ENCODE measurements at places on chromosomes 12 and 14.
A peak's percentile ranks its signal among the peaks of the same experiment; 100 is the strongest.

- DNase-seq: no peak
These were observed 207.5 kb downstream of the SPTSSA start for GRCh38 chr14:34254571-34254970.

GRCh38 chr12:113151655-113152054 lies 2.1 kb downstream of the CFAP73 start:
- DNase-seq: no peak

- peak; percentile 72 for DNase-seq
These were observed 898.4 kb downstream of the SLC16A7 start for GRCh38 chr12:60494244-60494643.

GRCh38 chr14:104715871-104716270 lies 8.2 kb upstream of the ADSS1 start:
- no peak for DNase-seq

- no peak for DNase-seq
These were observed 501.0 kb downstream of the RERGL start for GRCh38 chr12:17588968-17589367.

DNA sequence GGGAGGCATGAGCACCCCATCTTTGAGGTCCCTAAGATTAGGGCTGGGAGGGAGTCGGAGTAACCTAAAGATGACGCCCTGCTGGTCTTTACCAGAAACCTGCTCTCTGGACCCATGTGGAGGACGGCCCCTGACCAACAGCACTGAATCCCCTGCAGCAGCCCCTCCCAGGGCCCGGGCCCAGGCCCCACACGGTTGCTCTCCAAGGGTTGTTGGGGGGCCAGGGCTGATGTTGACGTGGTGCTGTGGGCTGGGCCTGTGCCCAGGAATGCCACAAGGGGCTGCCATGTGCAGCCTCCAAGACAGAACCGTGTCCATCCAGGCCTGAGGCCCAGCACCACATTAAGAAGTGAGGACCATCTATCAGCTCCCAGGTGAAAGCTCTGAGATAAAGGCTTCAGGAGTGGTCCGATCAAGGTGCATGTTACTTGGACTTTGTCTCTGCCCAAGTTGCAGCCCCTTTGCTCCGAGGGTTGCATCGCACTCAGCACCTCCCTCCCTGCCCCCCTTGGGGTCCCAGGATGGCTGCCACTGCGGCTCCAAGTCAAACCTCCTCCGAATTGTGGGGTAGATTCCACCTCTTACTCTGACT lies 29.6 kb downstream of the LRCOL1 start:
- DNase-seq: no peak

DNA sequence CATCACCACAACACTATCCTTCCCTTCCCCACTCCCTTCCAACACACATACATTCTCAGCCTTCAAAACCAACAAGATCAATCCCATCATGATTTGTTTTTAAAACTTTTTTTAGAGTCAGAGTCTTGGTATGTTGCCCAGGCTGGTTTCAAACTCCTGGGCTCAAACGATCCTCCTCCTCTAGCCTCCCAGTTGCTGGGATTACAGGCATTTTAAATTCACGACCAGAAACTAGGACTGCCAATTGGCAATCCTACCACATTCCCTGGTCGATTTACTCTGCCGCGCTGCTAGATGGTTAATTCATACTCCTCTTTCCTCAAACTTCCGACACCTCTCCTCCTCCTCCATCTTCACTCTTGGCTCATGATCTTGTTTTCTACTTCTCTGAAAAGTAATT lies 37.5 kb upstream of the TMCC3 start:
- DNase-seq: no peak

- DNase-seq: peak; percentile 80
These were observed 2.6 kb upstream of the OR6J1 start for GRCh38 chr14:22646570-22647254.

DNA sequence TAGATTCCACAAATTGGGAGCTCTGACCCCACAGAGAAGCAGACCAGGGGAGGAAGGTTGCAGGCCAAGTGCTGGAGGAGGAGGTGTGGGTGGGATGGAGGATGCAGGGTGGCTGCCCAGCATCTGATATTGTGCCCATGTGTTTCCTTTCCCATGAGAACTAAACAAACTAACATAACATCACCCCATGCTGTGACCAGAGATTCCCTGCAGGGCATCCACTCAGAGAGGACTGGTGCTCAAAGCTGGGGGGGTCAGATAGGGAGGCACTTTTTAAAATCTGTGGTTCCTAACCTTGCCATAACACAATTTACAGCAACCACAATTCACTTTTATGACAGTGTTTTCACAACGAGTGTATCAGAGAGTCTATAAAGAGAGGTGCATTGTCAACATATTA lies 1277.6 kb downstream of the AACS start:
- DNase-seq: no peak

Data from EH (cell line).